HCEC 1CT (cell line): ENCODE measurements at places on chromosomes 2 and 18.

DNA sequence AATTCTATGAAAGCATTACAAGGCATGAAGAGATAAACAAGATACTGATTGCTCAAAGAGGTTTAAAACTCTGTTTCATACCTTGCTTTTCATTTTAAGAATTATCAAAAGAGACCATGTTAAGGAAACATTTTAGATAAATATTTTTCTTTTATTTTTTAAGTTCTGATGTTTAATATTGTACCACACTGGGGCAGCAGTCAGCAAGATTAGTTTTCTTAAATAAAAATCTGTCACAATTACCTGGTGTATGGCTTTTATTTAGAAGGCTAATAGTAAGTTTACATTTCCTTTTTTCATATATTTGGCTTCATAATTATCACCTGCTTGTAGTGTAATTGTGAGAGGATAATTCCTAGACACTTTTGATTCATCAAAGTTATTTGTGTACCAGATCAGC lies 46.4 kb downstream of the ZNF804A start:
- DNase-seq: peak; percentile 35

- no peak for DNase-seq
These were observed 1202.7 kb upstream of the PIK3C3 start for GRCh38 chr18:40752316-40752715.

- DNase-seq: no peak
These were observed 341.2 kb downstream of the ALK start for GRCh38 chr2:29580223-29580622.

DNA sequence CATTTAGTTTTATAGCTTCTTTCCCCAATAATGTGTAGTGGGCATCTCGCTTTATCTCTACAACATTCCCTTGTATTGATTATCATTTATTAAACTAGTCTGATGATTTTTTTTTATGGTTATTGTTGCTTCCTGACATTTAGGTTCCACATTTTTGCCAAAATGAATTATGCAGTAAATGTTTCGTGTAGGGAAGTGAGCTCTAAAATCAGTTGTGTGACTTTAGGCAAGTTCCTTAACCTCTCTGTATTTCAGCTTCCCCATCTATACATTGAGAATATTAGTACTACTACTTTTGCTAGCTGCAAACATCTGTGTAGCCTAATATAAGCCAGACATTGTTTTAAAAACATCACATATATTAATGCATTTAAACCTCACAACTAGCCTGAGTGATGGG lies 22.9 kb downstream of the SOCS6 start:
- no peak for DNase-seq

DNA sequence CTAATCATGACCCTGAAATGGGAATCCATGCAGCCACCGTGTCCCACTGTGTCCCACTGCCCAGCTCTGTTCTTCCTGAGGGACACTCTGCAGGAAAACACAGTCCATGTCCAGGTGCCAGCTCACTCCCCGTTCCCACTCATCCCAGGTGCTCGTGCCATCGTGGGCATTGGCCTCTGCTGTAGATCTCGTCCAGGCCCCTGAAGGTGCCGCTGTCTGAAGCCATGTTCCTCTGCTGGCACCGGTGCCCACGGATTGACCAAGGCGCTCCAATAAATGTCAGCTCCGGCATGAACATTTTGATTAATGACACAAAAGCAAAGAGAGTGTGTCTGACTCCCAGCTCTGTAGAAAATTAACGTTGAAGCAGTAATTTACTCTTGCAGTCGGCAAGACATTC lies 280.1 kb upstream of the SALL3 start:
- no peak for DNase-seq

- DNase-seq: no peak
These were observed 679.1 kb downstream of the METTL4 start for GRCh38 chr18:1892191-1892590.

- DNase-seq: peak; percentile 65
These were observed 12.0 kb downstream of the ATP6V1B1 start for GRCh38 chr2:70947556-70948184.

- DNase-seq: no peak
These were observed 269.4 kb downstream of the MYCN start for GRCh38 chr2:16209799-16210198.

GRCh38 chr18:63684718-63685117 lies 18.0 kb upstream of the SERPINB11 start:
- no peak for DNase-seq

DNA sequence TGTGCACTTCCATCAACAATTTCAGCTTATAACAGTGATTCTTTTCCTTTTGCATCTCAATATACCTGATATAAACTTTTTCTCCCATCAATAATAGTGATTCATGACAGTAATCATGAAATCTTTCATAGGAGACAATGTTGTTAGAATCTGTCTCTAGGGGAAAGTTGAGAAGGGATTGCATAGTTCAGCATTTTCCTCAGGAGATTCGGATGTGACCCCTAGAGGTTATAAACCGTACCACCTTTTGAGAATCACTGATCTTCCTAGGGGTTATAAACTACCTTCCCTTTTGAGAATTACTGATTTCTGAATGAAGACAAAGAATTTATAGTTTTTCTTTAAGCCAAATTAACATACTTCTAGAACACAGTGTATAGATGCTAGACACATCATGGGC lies 53.0 kb upstream of the GALNT3 start:
- peak; percentile 24 for DNase-seq

GRCh38 chr2:74930811-74931486 lies 27.5 kb upstream of the POLE4 start:
- no peak for DNase-seq

GRCh38 chr2:9737053-9737875 lies 106.0 kb upstream of the TAF1B start:
- no peak for DNase-seq

- no peak for DNase-seq
These were observed 15.8 kb downstream of the NABP1 start for GRCh38 chr2:191693778-191694177.

DNA sequence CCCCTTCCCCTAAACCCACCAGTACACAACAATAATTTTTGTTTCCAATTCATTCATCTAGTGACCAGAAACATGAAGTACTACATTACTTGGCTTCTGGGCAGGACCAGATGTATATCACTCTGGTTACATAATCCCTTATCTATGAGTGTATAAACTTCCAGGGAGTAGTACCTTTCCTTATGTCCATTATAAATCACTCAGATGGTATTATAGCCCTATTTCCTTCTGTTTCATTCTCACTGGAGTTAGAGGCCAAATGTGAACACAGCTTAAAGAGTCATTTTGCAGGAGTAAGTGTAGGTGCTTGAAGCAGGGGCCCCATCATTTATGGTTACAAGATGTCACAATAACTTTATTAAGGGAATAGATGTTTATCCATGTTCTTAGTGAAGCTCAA lies 894.4 kb upstream of the NXPH2 start:
- DNase-seq: no peak

DNA sequence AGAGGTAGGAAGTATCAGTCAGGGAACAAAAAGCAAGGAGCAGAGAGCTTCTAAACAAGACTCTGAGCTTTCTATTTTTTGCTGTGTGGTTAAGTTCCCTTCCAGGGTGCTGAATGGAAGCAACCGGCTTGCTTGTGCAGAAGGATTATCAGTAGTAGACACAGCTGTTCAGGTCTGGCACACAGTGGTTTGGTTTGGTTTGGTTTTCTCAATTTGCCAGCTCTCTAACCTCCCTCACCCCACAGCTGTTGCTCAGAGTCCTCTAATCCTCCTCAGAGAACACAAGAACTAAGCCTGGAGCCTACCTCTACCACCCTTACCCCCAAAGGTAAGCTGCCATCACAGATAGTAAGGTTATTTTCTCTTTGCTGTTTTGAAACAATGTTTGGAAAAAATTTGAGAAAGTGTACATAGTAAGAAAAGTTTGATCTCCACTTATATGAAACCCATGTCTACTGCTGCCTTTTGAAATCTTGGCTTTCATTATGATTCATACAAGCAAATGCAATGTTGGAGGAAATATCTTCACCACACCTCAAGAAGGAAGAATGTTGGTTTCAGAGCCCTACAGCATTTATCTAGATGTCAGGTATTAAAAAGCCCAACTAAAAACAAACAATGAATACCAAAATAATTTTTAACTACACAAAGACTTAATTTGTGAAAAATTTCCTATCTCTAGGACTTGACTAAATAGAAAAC lies 255.3 kb downstream of the NR4A2 start:
- no peak for DNase-seq

DNA sequence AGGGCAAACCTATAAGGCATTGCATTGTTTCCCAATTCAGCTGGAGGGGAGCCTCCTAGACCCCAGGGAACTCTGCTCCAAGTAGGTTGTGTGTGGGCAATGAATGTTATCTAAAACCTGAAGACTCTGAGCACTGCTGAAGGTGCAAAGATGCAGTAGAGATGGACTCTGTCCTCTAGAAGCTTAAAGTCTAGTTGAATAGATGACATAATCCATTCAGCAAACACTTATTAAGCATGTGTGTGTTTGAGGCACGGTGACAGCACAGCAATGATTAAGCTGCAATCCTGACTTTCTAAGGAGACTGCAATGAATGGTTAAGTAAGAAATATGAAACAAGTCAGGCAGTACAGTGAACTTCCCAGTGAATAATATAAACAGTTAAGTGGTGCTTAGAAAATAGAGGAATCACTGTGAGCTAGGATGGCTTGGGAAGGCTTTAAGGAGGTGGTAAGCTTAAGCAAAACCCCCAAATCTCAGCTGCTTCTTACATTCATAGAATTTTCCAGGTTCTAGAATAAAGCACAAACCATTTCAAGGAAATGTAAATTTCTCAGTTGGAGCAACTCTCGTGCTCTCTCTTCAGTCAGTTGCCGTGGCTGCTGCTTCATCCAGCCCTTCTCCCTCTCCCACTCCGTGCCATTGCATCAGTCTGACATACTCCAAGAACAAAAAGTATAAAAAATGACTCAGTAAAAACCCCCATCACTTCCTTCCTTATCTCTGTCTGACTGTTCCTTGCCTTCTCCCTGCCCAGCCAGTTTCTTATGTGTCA lies 19.1 kb downstream of the MXD1 start:
- peak; percentile 78 for DNase-seq

DNA sequence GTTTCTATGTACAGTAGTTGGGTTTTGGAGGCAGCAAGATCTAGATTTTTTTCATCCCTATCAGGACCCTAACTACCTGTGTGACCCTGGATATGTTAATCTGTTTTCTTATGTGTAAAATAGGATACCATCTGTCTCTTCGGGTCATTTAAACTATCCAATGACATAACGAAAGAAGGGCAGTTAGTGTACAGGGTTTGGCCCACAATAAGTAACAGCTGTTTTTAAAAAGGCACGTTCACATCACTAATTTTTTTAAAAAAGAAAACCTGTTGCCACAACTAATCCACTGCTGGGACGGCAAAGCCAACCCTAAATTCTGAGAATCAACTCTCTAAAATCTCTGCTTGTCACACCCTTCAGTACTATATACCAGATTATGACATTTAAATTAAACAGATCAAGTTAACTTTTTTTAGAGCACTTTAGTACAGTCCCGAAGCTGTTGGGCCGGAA lies 869 bp downstream of the USP40 start:
- no peak for DNase-seq

- DNase-seq: peak; percentile 78
These were observed 90.2 kb upstream of the ODC1 start for GRCh38 chr2:10538224-10538894.

GRCh38 chr2:217168496-217168895 lies 308.6 kb upstream of the TNP1 start:
- no peak for DNase-seq

GRCh38 chr2:240557101-240557751 lies 562 bp downstream of the ANKMY1 start:
- DNase-seq: no peak

DNA sequence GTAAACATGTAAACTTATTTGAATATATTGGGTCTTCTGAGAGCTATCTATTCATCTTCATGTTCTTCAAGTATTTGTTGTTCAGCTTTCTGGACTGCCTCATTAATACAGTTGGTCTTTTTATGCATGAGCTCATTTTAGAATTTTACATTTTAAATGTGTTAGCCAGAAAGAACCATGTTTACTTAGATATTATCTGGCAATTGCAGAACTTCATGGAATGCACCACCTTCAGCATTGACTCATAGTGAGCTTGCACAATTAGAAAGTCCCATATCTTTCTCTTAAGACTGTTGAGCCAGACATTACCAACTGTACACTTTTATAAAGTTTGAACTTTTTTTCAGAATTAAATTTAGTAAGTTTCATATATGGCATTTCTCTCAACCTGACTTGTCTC lies 536.7 kb downstream of the RIT2 start:
- DNase-seq: no peak

DNA sequence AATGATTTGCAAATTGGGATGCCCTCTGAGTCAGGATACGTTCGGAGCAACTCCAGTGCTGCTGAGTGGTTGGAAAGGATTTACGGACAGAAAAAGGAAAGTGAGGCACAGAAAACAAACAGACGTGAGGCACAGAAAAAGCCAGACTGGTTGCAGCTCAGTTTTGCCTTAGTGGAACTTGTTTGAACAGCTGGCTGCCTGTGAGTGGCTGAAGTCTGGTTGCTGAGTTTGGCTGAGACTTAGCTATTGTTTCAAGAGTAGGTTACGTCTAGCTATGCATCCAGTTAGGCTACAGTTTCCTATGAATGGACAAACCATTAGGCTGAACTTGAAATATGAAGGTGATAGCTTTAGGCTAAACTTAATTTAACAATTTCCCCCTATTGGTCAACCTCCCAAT lies 256.6 kb downstream of the VAPA start:
- DNase-seq: no peak

- DNase-seq: peak; percentile 38
These were observed 3.5 kb downstream of the NDUFA10 start for GRCh38 chr2:240021488-240022104.

GRCh38 chr2:60316381-60317033 lies 236.9 kb downstream of the BCL11A start:
- no peak for DNase-seq

DNA sequence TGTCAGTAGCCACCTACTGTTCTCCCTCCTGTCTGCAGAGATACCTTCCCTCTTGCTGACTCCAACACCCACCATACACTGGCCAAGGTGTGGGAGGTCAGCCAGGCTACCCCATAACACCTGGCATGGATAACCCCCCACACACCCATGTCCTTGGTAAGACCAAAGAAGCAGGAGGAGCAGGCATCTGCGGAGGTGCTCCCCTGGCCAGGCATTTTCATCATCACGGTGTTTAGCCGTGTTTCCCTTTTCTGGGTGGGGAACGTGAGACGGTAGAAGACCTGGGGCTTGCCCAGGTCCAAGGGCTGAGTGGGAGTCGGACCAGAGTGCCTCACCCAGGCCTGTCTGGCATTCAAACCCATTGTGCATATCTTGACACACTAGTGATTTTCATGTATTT lies 150.3 kb downstream of the SMAD7 start:
- DNase-seq: no peak

- DNase-seq: no peak
These were observed 270.7 kb upstream of the HDAC4 start for GRCh38 chr2:239671471-239671870.

- DNase-seq: no peak
These were observed 362.0 kb downstream of the SOX11 start for GRCh38 chr2:6054161-6054671.

GRCh38 chr18:50687491-50687890 lies 127.6 kb downstream of the MAPK4 start:
- DNase-seq: no peak

DNA sequence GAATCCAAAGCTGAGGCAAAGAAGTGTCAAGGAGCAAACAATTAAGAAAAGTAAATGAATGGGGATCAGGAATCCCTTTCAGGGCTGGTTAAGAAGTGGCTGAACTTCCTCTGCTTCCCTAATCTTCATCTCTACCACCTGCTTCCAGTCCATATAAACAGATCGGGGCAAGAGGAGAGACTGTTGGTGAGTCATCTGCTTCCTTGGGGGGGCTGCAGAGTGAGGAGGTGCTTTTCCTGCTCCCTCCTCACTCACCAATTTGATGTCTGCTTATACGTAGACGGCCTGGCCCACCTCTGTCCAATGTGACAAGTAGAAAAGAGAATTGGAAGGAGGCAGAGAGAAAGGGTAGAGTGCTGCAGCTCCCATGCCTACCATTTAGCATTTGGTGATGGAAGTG lies 68.4 kb downstream of the NAB1 start:
- DNase-seq: no peak
